ENCODE measurements at places on chromosomes 3 and 15.

DNA sequence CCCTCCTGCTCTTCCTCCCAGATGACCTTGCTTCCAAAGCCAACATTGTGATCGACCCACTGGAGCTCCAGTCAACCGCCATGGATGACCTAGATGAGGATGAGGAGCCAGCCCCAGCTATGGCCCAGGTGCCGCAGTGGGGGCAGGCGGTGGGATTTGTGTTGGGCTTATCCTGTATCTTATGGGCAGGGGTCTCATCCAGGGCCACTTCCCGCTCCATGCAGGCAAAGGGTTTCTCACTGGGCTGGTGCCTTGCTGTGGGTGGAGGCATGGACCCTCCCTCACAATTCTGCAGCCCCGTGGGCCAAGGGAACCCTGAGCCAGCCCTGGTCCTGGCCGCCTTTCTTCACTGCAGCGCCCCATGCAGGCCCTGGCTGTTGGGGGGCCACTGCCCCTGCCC lies 14.9 kb downstream of the AMIGO3 start:
- DNase-seq, result no peak

- no peak for DNase-seq
Observed at GRCh38 chr15:37907136-37907535, 27.3 kb upstream of the TMCO5A start.

GRCh38 chr3:188899881-188900280 lies 271.9 kb upstream of the TPRG1 start:
- DNase-seq, result no peak

- no peak for DNase-seq
Observed at GRCh38 chr3:72451841-72452240, 396.4 kb downstream of the SHQ1 start.

DNA sequence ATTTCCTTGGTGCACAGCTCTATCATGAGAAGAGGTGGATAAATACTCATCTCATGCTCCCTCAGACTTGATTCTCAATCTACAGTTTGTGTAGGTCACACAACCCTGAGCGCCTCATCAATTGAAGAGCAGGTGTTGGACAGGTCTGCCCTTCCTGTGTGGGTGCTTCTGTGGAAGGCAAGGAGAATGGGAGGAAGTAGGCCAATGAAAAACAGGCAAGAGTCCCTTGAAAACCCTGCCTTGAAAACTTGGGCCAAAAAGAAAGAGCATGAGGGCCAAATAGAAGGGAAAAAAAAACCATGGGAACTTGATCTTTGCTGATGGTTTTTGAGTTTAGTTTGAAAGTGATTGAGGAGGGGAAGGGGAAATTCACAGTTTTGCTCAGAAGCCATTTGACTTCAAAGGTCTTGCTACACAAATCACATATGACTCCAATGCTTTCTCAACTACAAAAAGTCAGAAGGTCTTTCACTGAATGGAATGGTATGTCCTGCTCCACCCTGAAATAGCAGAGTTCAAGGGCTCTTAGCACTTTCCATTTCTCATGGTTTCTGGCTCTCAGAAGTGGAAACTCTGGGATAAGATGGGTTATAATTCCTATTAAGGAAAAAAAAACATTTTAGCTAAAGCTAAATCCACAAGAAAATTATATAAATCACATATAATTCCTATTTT lies 37.2 kb upstream of the TM4SF1 start:
- DNase-seq, result no peak

All from trophoblast cell (in vitro differentiated cells and primary cell).